ENCODE measurements at places on chromosomes 3 and 15.

- no peak for DNase-seq
These were observed 217.0 kb upstream of the LRIG1 start for GRCh38 chr3:66717806-66718205.

DNA sequence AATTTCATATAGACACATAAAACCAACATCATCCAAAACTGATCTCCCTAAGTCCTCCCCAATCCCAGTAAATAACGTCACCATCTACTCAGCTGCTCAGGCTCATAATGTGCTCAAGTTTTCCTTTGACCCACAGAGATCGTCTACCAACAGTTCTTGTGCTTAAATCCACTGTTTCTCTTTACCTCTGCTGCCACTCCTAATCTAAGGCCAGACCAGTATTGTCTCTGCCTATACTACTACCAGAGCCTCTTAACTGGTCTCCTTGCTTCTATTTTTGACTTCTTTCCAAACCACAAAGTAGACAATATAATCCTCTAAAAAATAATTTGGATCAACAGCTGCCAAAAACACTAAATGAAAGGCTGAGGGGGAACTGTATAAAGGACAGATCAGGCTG lies 65.3 kb downstream of the CLASP2 start:
- no peak for DNase-seq

DNA sequence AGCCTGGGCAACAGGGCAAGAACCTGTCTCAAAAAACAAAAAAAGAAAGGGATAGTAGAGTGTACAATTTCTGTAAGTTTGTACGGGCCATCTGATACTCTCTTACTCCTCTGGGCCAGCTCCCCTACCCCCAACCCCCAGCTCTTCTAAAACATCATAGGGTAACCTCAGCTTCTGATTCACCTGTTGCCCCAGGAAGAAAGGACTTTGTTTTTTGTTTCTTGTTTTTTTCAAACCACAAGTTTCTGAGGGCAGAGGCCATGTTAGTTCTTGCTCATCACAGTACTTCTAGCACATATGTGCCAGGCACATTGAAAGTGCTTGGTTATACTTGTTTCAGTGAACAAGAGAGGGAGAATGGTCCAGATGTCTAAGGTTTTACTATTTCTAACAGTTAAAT lies 20.2 kb downstream of the ATOSA start:
- DNase-seq, result peak; percentile 29

GRCh38 chr3:171972871-171973348 lies 66.5 kb upstream of the FNDC3B start:
- no peak for DNase-seq

- DNase-seq, result no peak
These were observed 9.2 kb downstream of the VILL start for GRCh38 chr3:37999836-38000235.

- DNase-seq, result no peak
These were observed 31.9 kb downstream of the SLMAP start for GRCh38 chr3:57787867-57788623.

All from stimulated activated CD4-positive, alpha-beta T cell treated with anti-CD3 and anti-CD28 coated beads, Interleukin-2, amount 100 ng/mL, for 24 hours (primary cell).